ENCODE measurements at places on chromosomes 4 and X.
A peak's percentile ranks its signal among the peaks of the same experiment; 100 is the strongest.

DNA sequence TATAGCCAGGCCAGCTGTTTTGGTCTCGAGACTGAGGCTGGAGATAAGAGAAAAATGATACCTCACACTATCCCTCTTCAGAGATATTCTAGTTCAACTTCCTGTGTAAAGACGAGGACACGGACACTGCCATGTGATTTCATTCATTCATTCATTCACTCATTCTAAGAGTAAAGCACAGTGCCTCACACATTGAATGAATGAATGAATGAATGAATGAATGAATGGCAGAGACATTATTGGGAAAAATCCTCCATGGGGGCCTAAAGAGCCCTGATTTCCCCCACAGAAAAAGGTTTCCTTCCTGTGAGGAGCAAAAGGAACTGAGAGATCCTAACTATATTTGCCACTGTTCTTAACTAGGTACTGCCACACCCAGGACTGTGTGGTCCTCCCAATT, 183.4 kb upstream of the MAP3K15 start:
- no peak for DNase-seq

GRCh38 chrX:103586659-103587058, 1.3 kb downstream of the TCEAL4 start:
- no peak for DNase-seq

GRCh38 chr4:53364624-53365023, 1.2 kb downstream of the SCFD2 start:
- no peak for DNase-seq

GRCh38 chr4:171954650-171955049, 141.4 kb downstream of the GALNTL6 start:
- no peak for DNase-seq

DNA sequence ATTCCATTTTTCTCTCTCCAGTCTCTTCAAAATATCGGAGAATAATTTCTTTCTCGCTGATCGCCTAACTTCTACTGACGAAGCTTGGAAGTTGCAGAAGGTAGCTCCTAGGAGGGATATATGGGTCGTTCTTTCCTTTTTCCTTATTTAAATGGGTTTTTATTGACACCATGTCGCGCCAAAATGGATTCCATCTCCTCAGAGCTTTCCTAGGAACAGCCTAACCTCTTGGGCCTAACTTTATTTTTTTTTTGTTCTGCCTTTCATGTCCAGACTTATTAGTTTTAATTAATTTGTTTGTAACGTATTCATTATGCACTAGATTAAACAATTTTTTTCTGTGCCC, 359.4 kb upstream of the ZCCHC13 start:
- DNase-seq: no peak

- DNase-seq: peak; percentile 14
These were observed 292.5 kb downstream of the CHIC1 start for GRCh38 chrX:73855546-73855945.

DNA sequence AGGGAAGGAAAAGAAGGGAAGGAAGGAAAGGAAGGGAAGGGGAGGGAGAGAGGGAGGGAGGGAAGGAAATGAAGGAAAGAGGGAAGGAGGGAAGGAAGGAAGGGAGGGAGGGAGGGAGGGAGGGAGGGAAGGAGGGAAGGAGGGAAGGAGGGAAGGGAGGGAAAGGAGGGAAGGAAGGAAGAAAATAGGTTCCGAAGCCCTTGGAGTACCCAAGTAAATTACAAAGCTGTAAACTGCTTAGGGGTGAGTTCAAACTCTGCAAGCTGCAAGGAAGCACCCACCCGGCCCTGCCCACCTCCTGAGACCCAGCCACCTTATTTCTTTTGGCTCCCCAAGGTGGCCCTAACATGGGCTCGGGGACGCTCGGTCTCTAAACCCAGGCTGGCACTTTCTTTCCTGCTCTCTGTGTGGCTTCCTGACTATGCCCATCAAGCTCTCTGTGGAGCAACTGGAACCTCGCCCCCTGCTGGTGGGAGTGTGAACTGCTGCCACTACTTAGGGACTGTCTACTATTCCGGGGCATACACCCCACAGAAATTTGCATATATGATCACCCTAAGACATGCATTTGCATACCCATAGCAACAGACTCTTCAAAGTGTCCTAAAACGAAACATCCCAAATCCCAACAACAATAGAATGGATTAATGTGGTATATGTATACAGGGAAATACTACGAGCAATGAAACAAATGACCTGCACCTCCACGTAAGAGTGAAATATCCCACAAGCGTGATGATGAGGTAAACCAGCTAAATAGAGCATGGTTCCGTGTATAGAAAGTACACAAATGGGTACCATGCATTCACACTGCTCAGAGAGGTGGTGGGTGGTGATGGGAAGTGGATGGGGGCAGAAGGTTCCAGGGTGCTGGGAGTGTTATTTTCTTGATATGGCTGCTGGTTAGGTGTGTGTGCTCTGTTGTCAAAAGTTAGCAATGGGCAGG, 151.7 kb upstream of the TBL1X start:
- DNase-seq: no peak

DNA sequence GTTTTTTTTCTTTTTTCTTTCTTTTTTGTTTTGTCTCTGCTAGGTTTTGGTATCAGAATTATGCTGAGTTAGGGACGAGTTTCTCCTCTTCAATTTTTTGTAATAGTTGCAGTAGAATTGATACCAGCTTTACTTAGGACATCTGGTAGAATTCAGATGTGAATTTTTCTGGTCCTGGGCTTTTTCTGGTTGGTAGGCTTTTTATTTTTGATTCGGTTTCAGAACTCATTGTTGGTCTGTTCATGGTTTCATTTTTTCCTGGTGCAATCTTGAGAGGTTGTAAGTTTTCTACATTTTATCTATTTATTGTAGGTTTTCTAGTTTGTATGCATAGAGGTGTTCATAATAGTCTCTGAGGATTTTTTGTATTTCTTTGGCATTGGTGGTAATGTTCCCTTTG, 498.1 kb upstream of the CPEB2 start:
- no peak for DNase-seq

DNA sequence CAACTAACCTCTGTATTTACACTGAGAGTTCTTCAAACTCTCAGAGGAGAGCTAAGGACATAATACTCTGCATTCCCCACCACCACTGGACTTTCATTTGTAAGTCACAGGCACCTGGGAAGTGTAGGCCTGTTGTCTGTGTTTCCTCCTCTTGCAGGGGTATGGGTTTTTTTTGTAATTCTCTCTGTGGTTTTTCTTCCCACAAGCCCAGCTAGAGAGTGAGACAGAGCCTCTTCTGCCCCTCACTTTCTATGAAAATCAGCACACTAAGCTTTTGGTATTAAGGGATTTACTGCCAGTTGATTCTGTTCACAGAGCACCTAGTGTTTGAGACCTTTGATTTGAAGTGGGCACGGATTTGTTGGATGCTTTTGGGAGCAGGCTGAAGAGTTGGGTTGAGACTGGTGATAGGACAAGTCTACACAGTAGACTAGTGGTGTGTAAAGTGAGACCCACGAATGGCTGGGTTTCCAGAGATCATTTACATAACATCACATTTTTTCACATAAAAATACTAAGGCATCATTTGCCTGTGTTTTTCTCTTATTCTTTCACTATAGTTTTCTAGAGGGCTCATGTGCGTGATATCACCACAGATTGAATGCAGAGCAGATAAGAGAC, 28.9 kb upstream of the WDR17 start:
- DNase-seq: no peak

GRCh38 chrX:121245763-121246162, 198.4 kb downstream of the GLUD2 start:
- no peak for DNase-seq

DNA sequence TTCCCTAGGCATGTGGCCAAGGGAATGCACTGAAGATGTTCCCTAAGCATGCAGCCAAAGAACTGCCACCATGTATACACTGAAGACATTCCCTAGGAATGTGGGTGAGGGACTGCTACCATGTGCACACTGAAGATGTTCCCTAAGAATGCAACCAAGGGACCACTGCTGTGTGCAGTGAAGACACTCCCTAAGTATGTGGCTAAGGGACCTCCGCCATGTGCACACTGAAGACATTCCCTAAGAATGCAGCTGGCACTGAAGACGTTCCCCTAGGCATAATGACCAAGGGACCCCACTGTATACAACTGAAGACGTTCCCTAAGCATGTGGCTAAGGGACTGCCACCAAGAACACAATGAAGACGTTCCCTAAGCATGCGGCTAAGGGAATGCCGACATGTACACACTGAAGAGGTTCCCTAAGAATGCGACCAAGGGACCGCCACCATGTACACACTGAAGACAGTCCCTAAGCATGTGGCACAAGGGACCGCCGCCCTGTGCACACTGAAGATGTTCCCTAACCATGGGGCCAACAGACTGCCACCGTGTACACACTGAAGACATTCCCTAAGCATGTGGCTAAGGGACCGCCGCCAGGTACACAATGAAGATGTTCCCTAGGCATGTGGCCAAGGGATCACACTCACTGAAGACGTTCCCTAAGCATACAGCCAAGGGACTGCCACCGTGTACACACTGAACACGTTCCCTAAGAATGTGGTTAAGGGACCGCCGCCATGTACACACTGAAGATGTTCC, 25.6 kb downstream of the DHRSX start:
- DNase-seq: no peak

DNA sequence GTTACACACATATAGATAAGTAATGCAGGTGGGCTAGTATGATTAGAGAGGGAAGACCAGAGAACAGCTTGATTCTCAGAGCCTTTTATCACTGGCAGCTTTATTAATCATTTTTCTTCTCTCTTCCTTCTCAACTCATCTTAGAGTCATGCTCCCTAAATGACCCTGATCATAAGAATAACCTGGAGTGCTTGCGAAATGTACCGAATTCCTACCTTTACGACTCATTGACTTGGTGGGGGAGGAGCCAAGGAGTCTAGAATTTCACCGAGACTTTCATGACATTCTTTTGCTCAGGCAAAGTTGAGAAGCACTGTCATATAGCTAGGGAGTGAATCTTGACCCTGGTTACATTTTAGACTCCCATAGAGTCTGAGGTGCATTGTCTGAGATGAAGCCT, 298.9 kb upstream of the PUDP start:
- no peak for DNase-seq

GRCh38 chr4:23614284-23614892, 275.5 kb downstream of the PPARGC1A start:
- no peak for DNase-seq

DNA sequence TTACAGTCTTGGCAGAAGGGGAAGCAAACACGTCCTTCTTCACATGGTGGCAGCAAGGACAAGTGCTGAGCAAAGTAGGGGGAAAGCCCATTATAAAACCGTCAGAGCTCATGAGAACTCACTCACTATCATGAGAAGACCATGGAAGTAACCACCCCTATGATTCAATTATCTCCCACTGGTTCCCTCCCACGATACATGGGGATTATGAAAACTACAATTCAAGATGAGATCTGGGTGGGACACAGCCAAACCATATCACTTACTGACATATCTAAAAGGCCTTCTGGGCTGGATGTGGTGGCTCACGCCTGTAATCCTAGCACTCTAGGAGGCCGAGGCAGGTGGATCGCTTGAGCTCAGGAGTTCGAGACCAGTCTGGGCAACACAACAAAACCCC, 117.1 kb upstream of the USP9X start:
- DNase-seq: no peak

DNA sequence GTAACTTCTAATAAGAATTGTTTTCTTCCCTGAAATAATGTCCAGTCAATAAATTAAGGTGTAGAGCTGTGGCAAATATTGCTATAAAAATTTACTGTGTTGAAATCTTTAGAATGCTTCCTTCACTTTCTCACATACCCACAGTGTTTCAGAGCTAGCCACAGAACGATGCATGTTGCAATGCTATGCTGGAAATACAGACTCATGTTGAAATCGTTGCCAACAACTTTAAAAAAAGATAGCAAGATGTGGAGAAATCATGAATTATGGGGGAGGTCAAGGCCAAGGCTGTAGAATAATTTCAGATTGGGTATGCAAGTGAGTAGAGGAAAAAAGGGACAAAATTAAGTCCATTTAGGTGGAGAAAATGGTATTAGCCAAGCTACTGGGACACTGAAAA, 204.8 kb downstream of the VEGFC start:
- peak; percentile 80 for DNase-seq

DNA sequence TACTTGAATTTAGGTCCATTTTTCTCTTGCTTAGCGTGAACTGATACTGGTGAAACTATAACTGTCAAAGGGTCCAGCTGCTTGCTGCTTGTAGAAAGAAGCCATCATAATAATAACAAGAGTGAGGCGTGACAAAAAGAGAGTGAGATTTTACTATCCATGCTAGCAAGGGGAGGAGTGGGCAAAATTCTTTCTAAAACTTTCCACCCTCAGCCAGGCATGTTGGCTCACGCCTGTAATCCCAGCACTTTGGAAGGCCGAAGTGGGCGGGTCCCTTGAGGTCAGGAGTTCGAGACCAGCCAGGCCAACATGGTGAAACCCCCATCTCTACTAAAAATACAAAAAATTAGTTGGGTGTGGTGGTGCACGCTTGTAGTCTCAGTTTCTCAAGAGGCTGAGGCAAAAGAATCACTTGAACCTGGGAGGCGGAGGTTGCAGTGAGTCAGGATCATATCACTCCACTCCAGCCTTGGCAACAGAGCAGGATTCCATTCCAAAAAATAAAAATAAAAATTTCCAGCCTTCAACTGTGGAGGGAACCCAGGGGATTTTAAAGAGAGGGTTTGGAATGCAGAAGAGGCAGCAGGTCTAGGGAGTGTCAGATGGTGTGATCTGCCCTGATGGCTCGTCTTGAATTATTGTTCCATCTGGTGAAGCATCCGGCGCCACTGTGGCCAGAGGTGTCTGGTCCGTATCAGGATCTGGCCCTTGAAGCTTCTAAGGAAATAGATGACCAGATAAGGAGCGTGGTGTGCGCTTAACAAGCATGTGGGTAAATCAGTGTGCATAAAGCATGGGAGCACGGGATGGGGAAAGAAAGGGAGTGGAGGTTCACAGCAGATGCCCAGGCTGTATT, 51.8 kb downstream of the LRP2BP start:
- no peak for DNase-seq

- DNase-seq: no peak
These were observed 8.9 kb downstream of the TMEM33 start for GRCh38 chr4:41944089-41944488.

DNA sequence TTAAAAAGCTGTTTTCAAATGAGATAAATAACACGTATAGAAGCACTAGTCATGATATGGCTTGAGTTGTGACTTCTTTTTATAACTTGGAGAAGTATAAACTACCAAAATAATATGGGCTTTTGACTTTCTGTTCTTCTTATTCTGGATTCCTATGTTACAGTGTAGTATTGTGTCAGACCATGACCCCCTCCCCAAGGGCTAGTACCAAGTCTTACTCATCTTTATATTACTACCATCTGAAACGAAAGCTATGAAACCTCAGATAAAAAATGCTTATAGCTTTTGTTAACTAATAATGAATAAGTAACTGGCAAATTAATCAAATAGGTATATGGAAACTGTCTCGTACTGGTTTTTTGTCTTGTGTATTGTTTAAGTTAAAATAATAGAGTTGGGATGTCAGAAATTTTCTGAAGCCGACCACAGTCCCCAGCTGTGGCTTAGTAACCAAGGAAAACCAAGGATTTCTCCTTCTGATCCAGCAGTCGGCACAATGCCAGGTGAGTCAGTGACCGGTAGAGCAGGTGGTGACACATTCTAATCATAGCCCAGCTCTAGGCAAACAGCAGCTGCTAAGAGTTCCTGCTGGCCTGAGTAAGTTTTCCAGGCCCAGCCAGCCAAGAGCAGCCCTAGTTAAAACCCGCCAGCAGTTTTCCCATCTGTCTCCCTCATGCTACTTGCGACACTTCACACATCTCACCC, 163.3 kb upstream of the PRDX4 start:
- no peak for DNase-seq

- DNase-seq: no peak
These were observed 83.6 kb upstream of the GUCY1A1 start for GRCh38 chr4:155582971-155583437.

GRCh38 chr4:107937040-107937439, 5.7 kb downstream of the CYP2U1 start:
- DNase-seq: no peak

GRCh38 chrX:70026112-70026850, 23.5 kb downstream of the AWAT2 start:
- no peak for DNase-seq

Data from GM04503 (cell line).